ENCODE measurements at places on chromosomes 4 and X. TPM values are rescaled to one million over a fixed set of nuclear protein-coding genes. Genes with fewer than 3 reads are reported as not detected.

CT47B1 gene
- total RNA-seq, result not detected

PABPC1L2B gene
- total RNA-seq, result not detected

DUX4 gene
- not detected for total RNA-seq

RTL5 gene
- 0.90 TPM for total RNA-seq

HSFX1 gene
- not detected for total RNA-seq

TMPRSS11E gene
- total RNA-seq, result not detected

MTTP gene
- 0.23 TPM for total RNA-seq

DCX gene
- total RNA-seq, result not detected

EXOC1L gene
- total RNA-seq, result not detected

ANXA3 gene
- total RNA-seq, result 0.35 TPM

POLN gene
- 1.8 TPM for total RNA-seq

DKC1 gene
- total RNA-seq, result 68.3 TPM

PNCK gene
- 4.4 TPM for total RNA-seq

ETDB gene
- not detected for total RNA-seq

DNA sequence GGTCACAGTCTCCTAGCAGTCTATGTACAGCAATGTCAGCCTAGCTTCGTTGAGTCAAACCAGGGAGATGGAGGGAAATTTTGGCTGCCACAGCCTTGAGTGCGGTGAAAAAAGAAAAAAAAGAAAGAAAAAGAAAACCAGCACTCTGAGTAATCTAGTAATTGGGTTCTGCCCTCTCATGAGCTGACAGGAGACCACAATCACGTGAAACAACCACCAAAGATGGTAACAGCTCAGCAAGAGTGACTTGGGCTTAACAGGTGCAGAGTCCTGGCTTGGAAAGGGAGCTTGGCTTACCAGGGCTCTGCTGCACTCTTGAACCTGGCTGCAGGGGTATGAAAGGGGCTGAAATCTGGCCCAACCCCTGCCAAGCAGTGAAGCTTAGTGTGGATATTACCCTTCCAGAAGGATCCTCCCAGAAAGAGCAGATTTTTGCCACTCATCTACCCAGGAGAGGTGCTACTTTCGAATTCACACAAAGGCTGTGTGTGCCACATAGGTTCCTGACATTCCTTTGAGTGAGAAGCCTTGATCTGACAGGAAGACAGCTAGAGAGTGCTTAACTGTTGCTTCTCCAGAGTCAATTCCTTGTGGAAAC lies 350.3 kb downstream of the PTTG2 start:
- DNase-seq, result peak; percentile 64

GRCh38 chrX:136063340-136064079 lies 78.3 kb downstream of the SLC9A6 start:
- DNase-seq, result peak; percentile 39

DNA sequence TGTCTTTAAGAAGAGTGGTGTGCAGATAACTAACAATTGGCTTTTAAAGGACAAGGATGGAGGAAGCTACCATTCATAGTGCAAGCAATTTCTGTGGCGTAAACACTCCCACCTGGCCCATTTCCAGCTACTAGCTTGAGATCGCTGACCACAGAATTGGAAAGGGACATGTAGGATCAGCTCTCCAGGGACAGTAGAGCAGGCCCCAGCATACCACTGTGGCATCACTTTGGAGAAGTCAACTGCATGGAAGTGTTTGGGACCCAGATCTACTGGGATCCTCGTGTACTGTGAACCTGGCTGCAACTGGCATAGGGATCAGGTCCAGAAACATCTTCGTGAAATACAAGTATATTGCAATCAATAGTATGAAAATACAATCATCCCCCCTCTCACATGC lies 515.0 kb downstream of the INPP4B start:
- peak; percentile 11 for DNase-seq

GRCh38 chr4:186698028-186698427 lies 25.6 kb downstream of the FAT1 start:
- DNase-seq, result no peak

GRCh38 chr4:169293343-169294176 lies 22.8 kb upstream of the SH3RF1 start:
- no peak for DNase-seq

DNA sequence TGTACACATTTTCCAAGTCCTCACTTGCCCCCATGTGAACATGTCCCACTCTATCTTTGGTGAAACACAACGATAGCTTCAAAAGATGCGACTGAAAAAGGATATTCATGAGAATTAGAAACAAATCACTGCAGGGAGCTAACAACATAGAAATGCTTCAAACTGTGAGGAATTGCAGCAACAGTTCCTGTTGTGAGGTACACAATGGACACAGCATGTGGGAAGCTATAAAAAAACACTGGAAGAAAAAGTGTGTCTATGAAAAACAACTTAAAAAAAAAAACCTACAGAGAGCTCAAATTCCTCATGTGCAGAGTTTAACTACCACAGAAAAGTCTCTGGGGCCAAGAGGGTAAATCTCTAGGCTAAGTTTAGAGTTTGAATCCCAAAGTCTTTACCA lies 51.6 kb upstream of the BLTP1 start:
- DNase-seq, result no peak

DNA sequence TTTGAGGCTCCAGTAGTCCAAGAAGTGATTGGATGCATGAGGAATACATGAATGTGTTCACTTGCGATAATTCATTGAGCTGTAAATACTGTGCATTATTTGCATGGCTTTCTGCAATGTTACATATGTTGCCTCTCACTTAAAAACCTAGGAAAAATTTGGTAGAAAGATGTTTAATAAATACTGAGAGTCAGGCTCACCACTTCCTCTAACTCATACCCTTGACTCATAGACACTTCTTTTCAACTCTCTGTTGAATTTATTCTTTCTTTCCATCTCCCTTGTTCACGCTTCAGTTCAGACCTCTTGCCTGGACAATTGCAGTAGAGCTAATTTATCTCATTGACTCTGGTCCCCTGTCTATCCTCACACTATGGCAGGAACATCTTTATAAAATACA lies 35.8 kb upstream of the LEF1 start:
- DNase-seq, result no peak

GRCh38 chr4:8770518-8771257 lies 101.0 kb downstream of the HMX1 start:
- DNase-seq, result no peak

- DNase-seq, result no peak
Observed at GRCh38 chr4:26741491-26741871, 119.2 kb upstream of the STIM2 start.

GRCh38 chr4:2281575-2282343 lies 19.9 kb upstream of the MXD4 start:
- DNase-seq, result no peak
